Coronary artery (tissue), 2 donors: ENCODE measurements at places on chromosomes 2 and 18.

- DNase-seq: no peak
Measured at GRCh38 chr18:21453511-21453901, 147.0 kb downstream of the ESCO1 start.

DNA sequence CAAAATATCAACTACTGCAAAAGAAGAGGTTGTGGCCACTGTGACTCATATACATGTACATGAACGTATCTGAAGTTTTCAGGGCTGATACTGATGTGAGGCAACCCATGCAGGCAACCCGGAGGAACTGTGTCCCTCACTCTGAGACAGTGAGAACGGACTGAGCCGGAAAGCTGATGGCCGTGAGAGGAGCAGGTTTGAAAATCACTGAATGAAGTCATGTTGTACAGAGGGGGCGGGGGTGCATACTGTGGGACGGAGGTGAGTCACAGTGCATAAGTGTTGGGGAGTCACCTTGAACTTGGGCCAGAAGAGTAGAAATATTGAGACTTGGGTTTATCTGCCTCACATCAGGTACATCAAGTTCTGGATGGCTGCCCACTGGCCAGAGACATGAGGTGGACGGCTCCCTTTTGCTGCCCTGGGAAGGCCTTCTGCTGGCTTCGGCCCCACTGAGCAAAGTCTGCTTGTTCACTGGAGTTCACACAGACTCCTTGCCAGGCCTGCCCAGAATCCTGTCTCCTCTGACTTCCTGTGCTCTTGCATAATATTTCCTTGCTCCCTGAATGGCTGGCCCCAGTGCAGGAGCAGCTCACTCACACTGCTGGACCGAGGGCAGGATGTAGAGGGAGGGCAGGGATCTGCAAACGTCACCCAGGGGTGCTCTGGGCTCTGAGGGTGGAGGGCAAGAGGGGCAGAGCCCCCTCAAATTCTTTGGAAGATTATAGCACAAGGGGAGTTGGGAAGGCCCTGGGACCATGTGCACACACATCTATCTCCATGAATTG, 18.1 kb downstream of the EPAS1 start:
- peak; percentile 97 for DNase-seq

DNA sequence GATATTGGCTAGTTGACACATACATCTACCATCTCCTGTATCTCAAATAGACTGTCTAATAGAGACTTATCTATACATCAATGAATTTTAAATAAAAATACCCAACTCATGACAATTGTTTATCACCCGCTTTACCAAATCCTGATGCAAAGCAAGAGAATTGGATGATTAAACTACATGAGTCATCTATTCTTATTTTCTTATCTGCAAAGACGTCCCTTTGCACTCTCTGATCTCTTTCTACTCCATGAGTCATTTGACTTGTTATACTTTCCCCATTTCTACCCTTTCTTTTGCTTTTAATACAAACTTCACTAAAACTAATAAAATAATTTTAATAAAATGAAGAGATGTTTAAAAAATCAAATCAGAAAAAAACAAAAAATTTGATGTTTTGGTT, 261.7 kb upstream of the MAP2 start:
- DNase-seq: no peak

GRCh38 chr2:15145046-15145817, 415.9 kb downstream of the NBAS start:
- no peak for DNase-seq

GRCh38 chr2:102523651-102524050, 50.6 kb downstream of the SLC9A4 start:
- no peak for DNase-seq

GRCh38 chr2:62654423-62654791, 51.1 kb upstream of the EHBP1 start:
- no peak for DNase-seq

DNA sequence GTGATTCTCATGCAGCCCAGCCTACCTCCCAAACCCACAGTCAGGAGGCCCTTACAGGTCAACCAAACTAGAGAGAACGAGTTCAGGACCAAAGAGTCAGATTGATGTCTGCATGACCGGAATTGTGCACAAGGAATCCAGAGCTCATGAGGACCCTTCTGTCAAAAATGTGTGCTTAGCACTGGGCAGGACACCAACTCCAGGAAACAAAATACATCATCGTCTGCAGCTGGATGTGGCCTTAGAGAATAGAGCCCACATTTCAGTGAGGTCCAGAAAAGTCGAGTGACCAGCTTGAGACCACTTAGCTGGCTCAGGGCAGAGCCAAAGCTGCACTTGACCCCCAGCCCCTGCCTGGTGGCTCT, 3.2 kb downstream of the TNS1 start:
- DNase-seq: no peak
